Stimulated activated CD4-positive, alpha-beta T cell treated with anti-CD3 and anti-CD28 coated beads, TNF-alpha, amount 100 ng/mL, for 48 hours (primary cell): ENCODE measurements at places on chromosomes 2 and 18.
A peak's percentile ranks its signal among the peaks of the same experiment; 100 is the strongest.

GRCh38 chr2:149313512-149313972 is 16.8 kb upstream of the LYPD6 start:
- DNase-seq = no peak

- DNase-seq = no peak
Observed at GRCh38 chr18:48940854-48941611, 9.7 kb downstream of the SMAD7 start.

GRCh38 chr18:73908323-73908722 is 239.3 kb downstream of the FBXO15 start:
- DNase-seq = no peak

- no peak for DNase-seq
Observed at GRCh38 chr2:230924092-230924469, 961 bp downstream of the GPR55 start.

- DNase-seq = no peak
Observed at GRCh38 chr2:165428926-165429325, 40.6 kb upstream of the CSRNP3 start.

DNA sequence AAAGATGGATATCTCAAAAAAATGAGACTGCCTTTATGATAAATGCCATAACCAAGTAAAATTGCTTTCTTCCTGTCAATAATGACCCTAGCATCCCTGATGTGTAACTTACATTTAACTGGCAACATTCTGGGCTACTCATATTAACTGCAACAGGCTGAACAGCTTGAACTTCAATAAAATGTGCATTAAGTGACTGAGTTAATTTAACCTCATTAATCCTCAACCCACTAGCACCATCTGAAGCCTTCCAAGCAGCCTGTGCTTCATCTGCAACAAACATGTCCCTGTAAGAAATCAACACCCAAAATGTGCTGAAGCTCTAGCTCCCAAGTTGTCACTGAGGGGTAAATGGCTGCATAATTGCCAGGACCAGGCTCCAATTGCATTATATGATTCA is 296.2 kb upstream of the ZC3H15 start:
- no peak for DNase-seq

DNA sequence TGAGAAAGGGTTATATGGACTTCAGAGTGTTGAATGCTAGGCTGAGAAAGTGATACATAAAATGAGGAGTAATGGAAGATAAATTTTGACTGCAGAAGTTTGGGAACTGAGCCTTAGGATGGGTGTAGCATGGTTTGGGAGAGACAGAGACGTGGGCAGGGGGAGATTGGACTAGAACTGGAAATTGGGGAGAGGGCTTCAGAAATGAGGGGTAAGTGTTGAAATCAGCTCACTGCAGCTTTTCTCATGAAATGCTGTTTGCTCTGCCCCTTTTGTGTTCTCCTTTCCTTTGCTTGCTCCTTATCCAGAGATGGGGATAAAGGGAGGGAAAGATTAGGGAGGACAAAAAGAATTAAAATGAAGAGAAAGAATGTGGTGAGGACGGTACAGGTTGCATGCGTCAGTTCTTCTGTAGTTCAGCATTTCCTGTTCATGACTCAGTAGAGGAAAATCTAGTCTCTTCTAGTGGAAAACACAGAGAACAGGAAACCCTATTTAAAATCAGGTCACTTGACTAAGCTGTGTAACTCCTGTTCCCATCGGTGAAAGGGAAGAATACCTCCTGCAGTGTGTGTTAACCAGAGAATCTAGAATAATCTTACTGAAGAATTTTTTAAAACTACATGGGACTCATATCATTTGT is 105.6 kb downstream of the CRIM1 start:
- no peak for DNase-seq

- no peak for DNase-seq
Observed at GRCh38 chr2:237486819-237487448, at the start of gene MLPH. Gene MLPH (plus strand): TSS chr2:237487251. CDS start chr2:237493427, 6,176 bp downstream.

DNA sequence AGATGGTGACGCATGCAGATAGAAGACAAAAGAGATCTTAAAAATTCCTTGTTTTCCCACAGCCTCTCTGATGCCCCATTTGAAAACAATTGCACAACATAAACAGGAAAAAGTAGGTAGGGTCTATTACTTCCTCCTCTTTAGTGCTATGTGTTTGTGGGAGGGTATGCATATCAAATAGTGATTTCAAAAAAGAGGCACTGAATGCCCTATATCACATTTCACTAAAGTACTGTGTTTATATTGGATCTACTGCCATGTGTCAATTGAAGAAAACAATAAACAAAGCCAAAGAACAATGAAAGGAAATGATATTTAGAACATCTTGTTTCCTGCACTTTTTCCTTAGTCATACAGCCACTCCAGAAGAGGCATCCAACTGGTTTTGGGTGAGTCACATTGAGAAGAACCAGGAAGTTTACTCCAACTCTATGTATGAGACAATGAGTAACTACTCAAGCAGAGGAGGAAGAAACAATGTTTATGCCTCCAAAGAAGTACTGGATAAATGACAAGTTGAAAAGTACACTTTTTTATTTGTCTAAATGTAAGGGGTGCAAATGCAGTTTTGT is 583.6 kb downstream of the FBXO15 start:
- no peak for DNase-seq

GRCh38 chr2:165575044-165575615 is 105.6 kb downstream of the CSRNP3 start:
- DNase-seq = no peak

DNA sequence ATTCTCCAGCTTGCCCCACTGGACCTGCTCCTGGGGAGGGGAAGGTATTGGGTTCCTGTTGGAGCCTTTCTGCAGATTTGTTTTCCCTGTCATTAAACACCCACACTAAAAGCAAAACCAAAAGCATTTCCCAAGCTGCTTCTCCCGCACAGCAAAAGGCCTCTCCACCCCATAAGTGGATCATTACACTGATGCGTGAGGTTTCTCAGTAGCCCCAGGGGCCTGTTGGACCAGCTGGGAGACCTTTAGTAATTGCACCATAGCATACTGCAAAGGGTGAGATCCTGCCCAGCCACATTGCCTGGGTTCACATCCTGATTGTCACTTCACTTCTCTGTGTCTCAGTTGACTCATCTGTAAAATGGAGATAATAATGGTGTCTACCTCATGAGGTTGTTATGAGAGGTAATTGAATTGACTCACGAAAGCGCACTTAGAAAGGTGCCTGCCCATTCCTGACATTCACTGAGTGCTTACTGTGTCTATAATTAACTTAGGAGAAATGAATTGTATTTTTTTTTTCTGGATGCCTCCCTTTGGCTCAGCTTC is 43.9 kb downstream of the TOGARAM2 start:
- DNase-seq = no peak

- DNase-seq = no peak
Observed at GRCh38 chr2:1981421-1981820, 237.1 kb upstream of the PXDN start.

- DNase-seq = no peak
Observed at GRCh38 chr2:181463588-181463987, 6.4 kb downstream of the ITGA4 start.

DNA sequence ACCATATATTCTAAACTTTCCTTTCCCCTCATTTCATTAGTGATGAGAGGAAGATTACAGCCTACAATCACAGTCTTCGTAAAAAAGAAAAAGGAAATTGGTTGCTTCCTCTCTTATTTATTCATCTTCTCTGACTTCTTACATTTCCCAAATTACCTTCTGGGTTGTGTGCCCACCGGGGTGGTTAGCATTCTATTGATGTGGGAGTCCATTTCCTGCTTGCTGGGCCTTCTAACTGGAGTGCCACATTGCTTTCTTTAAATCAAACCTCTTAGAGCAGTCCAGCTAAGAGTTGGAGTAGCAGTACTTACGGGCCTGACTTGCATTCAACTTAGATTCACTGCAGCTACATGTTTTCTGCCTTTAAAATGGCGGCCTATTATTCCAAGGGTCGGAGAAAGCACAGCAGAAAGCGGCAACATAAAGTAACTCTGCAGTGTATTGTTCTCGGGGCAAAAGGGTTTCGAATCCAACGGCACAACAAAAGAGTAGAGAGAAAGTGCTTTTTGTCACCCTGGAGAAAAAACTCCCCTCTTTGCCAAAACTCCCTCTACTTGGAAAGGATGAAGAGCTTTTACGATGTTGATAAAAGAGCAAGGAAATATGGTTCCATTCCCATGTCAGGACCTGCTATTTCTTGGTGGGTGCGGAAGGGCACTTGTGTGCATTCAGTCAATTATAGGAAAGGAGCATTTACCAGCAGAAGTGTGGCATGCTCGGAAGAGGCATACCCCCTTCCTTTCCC is 110.6 kb upstream of the DLX2 start:
- no peak for DNase-seq

- DNase-seq = no peak
Observed at GRCh38 chr18:60040971-60041370, 141.2 kb downstream of the PMAIP1 start.

GRCh38 chr2:27275211-27276150 is at the start of gene DNAJC5G:
Gene DNAJC5G (plus strand): TSS chr2:27275433. CDS start chr2:27276729, 1,296 bp downstream.
- DNase-seq = no peak

DNA sequence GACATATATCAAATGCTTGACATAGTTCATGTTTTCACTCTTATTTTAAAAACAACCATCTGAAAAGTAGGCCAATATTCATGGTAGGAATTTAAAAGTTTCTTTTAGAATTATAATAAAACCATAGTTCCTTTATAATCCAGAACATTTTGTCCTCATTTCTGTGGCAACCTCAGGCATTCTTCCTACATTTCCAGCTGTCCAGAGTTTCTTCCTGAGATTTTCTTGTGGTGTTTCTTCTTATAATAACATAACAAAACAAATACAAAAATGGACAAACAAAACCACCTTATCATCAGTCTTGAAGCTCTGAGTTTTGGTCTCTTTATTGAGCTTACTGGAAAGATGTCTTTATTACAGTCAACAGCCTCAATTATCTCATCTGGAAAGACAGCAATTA is 2028.6 kb upstream of the CELF4 start:
- DNase-seq = no peak

DNA sequence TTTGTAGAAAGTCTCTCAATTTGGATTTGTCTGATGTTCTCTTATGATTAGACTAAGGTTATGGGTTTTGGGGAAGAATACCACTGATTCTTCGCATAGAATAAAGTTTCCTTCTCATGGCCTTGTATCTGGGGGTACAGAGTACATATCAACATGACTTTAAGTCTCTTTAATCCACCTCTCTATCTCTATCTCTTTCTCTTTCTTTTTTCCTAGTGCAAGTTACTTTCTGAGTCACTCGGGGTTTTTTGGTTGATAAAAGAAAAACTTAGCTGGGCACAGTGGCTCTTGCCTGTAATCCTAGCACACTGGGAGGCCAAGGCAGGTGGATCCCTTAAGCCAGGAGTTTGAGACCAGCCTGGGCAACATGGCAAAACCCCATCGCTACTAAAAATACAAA is 100.1 kb upstream of the MAP4K3 start:
- peak; percentile 2 for DNase-seq

- no peak for DNase-seq
Observed at GRCh38 chr2:52428224-52428623, 1339.4 kb upstream of the CHAC2 start.

GRCh38 chr2:238287737-238288649 is at the start of gene PER2:
Gene PER2 (minus strand): TSS chr2:238288610. CDS start chr2:238277936, 10,674 bp downstream.
- DNase-seq = peak; percentile 16

GRCh38 chr2:10193276-10193795 is 70.8 kb downstream of the RRM2 start:
- DNase-seq = no peak

DNA sequence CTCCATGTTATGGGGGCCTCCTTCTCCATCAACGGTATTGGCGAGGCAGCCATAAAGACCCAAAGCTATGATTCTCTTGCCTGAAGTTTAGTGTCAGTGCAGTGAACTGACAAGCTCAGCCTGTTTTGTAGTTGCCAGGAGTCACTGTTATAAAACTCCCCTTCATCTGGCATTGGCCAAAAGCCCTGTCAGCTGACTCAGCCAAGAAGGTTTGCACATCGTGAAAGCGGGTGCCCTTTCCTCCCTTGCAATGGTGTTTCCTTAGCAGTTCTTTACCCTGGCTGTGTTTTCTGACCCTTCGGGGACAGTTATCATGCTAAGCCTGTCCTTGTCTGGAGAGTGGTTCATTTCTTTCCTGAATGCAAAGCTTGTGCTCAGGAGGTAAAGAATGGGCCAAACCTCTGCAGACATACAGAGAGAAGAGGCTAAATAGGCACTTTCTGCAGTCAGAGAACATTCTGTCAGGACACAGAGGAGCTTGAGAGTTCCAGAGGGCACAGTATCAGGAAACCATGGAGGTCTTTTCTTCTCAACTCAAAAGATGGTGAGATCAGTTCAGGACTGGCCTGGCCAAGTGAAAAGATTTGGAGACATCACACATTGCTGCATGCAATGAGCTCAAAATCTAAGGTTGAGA is 414.2 kb downstream of the ZNF521 start:
- DNase-seq = no peak

DNA sequence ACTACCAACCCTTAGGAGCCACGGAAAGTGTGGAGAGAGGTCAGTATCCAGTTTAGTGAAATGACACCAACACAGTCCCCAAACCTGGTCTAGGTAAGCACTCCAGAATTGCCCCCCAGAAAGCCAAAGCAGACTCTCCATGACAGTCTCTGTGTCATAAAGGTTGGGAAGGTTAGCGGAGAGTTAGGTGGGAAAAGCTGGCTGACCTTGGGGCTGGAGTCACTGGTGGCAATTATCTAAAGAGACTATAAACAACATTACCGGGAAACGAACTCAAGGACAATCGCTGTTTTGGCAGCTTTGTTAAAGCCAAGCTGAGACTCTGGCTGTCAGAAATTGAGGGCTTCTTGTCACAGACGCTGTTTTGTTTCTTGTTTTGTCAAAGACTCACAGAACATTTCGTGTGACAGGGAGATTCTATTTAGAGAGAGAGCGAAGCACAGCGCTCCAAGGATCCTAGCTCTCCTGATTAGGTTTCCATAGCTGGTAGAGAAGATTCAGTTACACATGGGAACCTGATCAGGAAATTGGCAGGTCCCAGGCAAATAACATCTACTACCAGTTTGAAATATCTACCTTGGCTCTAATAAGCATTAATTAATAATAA is 111.3 kb downstream of the LNPK start:
- no peak for DNase-seq

- no peak for DNase-seq
Observed at GRCh38 chr2:181142514-181142913, 162.1 kb downstream of the UBE2E3 start.

GRCh38 chr2:54529935-54530334 is 73.8 kb downstream of the SPTBN1 start:
- DNase-seq = no peak

- DNase-seq = no peak
Observed at GRCh38 chr2:85388878-85389538, 21.2 kb downstream of the CAPG start.

DNA sequence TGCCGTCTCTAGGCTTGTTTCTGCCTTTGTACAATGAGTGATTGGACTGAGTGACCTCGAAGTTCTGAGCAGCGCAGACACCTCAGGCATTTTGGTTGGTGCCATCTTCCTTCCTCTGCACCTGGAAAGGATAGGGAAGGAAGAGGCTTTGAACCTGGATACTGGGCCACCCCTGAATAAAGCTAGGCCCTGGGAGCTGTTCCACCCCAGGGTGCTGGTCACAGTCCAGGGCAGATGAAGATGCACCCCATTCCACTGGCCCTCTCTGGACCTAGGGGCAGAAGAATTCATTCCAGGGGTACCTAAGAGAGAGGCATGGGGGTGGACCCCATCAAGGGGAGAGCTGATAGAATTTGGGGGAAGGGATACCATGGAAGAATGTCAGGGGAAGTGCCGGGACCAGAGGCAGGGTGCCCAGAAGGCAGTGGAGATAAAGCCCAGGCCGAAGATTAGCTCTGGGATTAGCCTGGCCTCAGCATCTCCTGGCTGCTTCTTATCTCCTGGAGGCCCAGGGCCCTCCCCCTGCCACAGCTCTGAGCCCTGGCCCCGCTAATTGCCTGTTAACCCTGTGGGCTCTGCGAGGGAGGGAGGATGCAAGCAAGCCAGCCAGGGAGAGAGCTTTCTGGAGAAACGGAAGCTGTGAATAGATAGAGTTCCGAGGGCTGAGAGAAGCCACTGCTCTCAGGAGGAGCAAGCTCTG is 11.4 kb downstream of the ASIC4 start:
- DNase-seq = no peak
